MV-4-11 (cell line): ENCODE measurements at places on chromosomes 2 and 18.

DNA sequence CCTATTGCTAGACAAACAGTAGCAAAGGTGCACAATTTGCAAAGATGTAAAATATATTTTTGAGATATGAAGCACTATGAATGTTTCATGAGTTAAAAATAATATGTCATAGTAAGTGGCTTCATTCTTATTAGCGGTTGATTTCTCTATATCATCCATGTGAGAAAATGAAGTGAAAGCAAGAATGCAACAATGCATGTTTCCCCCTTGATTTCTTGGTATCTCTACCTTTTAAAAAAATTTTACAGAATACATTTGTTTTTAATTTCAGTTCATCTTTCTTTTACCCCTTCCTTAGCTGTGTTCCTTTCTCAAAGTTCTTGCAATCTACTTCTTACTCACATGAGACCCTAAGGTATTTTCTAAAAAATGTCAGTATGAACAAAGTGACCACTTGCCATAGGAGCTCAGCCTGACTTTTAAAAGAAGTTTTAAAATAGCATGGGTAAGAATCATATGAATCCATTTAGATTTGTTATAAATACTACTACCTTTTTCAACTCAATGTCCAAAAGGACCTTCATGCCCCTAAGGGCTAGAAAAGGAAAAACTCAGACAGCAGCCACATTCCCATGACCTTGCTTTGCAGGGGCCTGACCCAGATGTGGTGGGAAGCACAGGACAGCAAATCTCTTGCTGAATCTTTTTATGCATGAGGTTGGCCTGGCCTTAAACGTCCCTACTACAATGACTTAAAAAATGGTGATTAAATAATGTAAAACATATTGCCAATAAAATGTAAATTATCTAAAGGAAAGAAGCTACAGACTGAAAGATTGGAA is 14.8 kb upstream of the SLC38A11 start:
- DNase-seq = no peak

- no peak for DNase-seq
These were observed 19.4 kb upstream of the DNER start for GRCh38 chr2:229733611-229734245.

DNA sequence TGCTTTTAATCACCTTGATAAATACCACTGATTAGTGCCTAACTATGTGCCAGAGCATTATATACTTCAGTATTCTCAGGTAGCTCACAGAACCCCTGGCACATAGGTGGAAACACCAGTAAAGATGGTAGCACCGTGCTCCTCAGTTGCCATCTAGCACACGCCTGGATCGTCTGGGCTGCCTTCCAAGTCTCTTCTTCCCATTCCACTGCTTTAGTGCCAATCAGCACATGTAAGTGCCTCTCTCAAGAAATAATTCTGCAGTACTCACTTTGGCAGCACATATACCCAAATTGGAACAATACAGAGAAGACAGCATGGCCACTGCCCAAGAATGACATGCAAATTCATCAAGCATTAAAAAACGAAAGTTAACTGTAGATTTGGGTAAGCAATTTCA is 13.0 kb downstream of the POLR2D start:
- DNase-seq = no peak

DNA sequence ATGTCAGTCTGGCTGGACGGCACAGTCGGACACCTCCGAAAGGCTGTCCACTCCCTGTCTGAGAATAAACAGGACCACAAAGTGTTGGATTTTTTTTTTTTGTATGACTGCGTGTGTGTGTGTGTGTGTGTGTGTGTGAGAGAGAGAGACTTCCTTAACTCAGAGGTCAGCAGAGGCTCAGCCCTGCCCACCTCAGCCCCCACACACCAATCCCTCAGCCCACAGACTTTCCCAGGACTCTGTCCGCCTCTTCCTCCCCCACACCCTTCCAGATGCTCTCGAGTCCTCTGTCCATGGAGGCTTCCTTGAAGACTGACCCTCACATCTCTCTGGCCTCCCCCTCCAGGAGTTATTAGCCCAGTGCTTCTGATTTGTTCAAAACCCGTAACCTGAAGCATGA is 147.3 kb downstream of the BCL11A start:
- no peak for DNase-seq

- DNase-seq = no peak
These were observed 599.9 kb downstream of the TMEM182 start for GRCh38 chr2:103361712-103362111.

- DNase-seq = no peak
These were observed 73.2 kb downstream of the SUMO1 start for GRCh38 chr2:202165208-202165607.

GRCh38 chr2:71428472-71429383 is 24.6 kb upstream of the DYSF start:
- no peak for DNase-seq

DNA sequence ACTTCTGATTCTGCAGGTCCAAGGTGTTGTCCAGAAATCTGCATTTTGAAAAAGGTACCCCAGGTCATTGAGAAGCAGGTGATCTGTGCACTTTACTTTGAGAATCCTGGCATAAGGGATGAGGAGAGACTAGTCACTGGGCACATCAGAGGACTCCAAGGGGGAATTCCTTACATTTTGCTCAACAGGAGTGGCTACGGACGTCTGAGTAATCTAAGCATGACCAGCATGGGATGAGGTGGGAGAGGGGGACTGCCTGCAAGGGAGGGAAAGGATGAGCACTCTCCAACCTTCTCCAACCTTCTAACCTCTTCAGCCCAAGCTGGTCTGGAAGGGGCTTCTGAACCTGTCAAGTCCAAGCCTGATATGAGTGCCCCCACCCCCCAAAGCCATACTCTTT is 55.5 kb downstream of the MARCHF4 start:
- no peak for DNase-seq

DNA sequence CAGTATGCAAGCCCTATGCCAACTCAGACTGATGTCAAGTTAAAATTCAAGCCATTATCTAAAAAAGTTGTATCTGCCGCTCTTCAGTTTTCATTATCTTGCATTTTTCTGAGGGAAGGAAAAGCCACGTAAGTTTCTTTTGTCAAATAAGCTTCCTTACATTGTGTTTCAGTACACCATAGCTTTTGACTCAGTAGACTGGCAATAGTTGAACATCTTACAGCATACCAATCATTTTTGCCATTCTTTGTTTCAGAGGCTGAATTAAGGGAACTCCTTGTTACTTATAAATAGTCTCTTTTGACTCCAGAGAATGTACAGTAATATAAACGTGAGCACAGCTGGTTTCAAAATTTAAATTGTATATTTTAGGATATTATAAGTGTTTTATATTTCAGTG is 120.6 kb downstream of the EHBP1 start:
- no peak for DNase-seq

DNA sequence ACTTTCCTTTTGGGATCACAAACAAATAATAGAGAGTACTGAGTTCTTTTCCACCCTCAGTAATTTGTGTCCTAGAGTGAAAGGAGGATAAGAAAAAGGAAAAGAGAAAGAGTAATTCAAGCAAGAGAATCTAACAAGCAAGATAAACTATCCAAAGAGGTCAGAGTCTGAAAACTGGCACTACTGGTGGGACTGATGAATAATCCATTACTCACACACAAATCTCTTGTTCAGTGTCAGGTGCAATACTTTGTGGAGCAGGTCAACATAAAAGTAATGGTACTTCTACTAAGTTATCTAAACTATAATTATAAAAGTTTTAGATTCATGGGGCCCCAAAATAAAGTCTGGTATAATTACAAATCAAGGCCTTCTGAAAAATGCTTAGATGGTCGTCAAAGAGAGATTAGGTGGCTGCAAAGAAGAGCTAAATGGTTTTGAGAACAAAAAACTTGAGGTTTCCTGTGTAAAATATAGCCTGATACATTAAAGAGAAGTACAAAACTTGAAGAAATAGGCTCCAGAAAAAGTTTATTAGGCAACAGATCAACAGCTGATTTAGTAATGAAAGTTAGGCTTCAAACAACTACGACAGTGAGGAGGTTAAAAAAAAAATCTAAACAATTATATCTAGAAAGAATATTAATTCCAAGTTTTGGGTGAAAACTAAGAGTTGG is 109.4 kb downstream of the BAZ2B start:
- DNase-seq = no peak

GRCh38 chr2:134416018-134416417 is 162.1 kb downstream of the MGAT5 start:
- DNase-seq = no peak

GRCh38 chr2:118056165-118056534 is 32.1 kb upstream of the INSIG2 start:
- DNase-seq = peak; percentile 96

DNA sequence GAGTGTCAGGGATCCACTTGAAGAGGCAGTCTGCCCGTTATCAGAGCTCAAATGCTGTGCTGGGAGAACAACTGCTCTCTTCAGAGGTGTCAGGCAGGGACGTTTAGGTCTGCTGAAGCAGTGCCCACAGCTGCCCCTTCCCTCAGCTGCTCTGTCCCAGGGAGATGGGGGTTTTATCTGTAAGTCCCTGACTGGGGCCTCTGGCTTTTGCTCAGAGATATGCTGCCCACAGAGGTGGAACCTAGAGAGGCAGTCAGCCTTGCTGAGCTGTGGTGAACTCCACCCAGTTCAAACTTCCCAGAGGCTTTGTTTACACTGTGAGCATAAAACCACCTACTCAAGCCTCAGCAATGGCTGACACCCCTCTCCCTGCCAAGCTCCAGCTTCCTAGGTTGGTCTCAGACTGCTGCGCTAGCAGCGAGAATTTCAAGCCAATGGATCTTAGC is 38.1 kb downstream of the PLEK start:
- no peak for DNase-seq

GRCh38 chr2:191994749-191995148 is 147.9 kb upstream of the CAVIN2 start:
- no peak for DNase-seq

GRCh38 chr2:15517793-15518192 is 43.3 kb downstream of the NBAS start:
- DNase-seq = peak; percentile 27

DNA sequence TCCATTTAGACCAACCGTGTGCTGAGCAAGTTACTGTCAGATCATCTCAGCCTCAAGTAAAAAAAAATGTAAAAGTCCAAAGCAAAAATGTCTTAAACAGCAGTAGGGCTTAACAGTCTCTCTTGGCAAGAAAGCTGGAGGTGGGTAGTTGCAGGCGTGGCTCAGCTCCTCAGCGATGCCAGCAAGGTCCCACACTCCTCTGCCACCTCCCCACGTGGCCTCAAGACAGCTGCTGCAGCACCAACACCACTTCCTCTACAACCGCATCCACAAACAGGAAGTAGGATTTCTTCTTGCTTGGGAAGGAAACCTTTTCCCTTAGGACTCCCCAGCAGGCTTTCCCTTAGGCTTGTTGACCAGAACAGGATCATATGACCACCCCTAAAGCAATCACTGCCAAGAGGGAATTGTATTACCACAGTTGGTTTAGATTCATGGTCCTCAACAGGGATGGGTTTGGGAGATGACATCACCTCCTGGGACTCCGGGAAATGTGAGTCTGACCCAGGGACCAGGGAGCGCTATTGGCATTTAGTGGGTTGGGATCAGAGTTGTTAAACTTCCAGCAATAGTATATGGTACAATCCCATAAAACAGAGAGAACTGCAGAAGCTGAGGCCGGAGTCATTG is 97.1 kb downstream of the MAPK4 start:
- peak; percentile 18 for DNase-seq

GRCh38 chr2:61450144-61450543 is 20.7 kb downstream of the USP34 start:
- no peak for DNase-seq

GRCh38 chr2:240277073-240277806 is 136.8 kb upstream of the OTOS start:
- no peak for DNase-seq

DNA sequence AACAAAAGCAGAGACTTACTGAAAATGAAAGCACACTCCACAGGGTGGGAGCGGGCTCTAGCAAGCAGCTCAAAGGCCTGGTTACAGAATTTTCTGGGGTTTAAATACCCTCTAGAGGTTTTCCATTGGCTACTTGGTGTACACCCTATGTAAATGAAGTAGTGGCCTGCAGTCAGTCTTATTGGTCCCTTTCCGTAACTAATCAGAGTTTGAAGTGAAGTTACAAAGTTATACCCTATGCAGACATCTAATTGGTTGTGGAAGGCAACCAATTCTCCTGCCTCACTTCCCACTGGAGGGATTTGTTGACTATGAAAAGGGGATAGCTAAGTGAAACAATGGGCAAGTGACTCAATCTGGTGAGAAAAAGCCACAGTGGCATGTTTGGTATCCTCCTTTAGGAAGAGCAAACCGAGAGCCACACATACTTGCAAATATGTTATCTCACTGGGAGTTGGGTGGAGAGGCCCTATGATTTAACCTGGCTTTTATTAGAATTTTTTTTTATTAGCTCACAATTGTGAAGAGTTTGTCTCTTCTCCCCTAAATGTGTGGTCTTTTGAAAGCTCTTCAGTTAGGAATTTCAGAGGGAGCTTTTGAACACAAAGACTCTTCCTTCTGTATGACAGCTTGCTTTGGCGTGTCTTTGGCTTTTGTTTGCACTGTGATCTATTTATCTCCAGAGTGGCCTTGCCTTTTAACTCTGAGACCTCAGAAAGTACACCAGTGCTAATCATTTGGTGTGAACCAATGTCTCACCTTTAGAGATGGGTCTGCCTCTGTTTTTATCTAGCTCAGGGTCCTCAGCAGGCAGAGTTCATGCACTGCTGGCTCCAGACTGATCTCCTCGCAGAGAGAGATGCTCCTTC is 69.6 kb downstream of the MAP4K4 start:
- DNase-seq = peak; percentile 29

DNA sequence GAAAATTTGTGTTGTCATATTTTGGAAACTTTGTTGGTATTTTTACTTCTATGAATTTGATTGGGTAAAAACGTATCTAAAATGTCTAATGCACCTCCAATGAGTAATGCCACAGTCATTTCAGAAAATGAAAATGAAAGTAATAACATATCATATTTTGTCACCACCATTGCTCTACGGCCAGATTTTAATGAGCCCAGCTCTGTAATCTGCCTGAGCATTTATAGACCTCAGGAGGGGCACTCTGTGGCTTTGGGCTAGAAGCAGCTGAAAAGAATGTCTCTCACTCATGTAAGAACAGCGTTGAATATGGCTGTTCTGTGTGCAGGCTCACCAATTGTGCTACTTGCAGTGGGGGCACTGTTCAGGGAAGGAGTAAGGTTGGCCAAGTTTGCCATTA is 32.7 kb upstream of the ABCA12 start:
- no peak for DNase-seq
